ENCODE measurements at places on chromosomes 16 and 17. TPM values are rescaled to one million over a fixed set of nuclear protein-coding genes. Genes with fewer than 3 reads are reported as not detected.
A peak's percentile ranks its signal among the peaks of the same experiment; 100 is the strongest.

GRCh38 chr17:82942166-82943130, 102.6 kb upstream of the ZNF750 start:
- peaks cover 97% of the 10 kb centered on the region for H3K36me3 ChIP-seq
- no peak overlapping the region for H3K4me3 ChIP-seq
- no peaks in the 10 kb centered on the region for H3K4me1 ChIP-seq
- H3K27ac ChIP-seq = no peak overlapping the region

- no peaks in the 10 kb centered on the region for H3K36me3 ChIP-seq
- no peak overlapping the region for H3K4me3 ChIP-seq
- H3K27me3 ChIP-seq = no peaks in the 10 kb centered on the region
- no peak overlapping the region for H3K27ac ChIP-seq
- H3K4me1 ChIP-seq = no peaks in the 10 kb centered on the region
Observed at GRCh38 chr16:64478252-64478906, 643.5 kb downstream of the CDH11 start.

GRCh38 chr16:29765167-29766032, 12.7 kb upstream of the ZG16 start:
- H3K27ac ChIP-seq = no peak overlapping the region
- H3K27me3 ChIP-seq = no peaks in the 10 kb centered on the region
- H3K4me3 ChIP-seq = no peak overlapping the region
- H3K36me3 ChIP-seq = no peaks in the 10 kb centered on the region

DNA sequence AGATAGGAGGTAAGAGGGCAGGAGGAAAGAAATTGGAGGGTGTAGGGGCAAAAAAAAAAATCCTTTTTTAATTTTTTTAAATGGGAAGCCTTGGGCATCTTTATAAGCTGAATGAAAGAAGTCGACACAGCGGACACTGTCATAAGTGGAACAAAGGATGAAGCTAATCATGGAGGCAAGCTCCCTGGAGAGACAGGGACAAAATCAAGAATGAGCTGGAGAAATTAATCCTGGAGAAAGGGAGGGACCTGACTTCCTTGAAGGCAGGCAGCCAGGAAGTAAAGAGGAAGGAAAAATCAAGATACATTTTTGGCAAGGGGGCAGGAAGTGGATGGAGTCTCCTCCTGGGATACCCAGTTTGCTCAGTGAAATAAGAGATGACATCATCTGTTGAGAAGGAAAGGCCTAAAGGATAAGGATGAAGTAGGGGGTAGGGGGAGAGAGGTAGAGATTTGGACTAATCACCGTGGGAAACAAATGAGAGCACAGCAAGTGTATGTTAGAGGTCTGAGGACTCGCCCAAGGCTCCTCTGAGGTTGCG, 179.3 kb downstream of the SLC39A11 start:
- H3K4me1 ChIP-seq = no peaks in the 10 kb centered on the region
- no peak for DNase-seq
- no peak overlapping the region for H3K27ac ChIP-seq
- no peak overlapping the region for H3K4me3 ChIP-seq
- H3K27me3 ChIP-seq = no peaks in the 10 kb centered on the region
- H3K36me3 ChIP-seq = peaks cover 62% of the 10 kb centered on the region

DNA sequence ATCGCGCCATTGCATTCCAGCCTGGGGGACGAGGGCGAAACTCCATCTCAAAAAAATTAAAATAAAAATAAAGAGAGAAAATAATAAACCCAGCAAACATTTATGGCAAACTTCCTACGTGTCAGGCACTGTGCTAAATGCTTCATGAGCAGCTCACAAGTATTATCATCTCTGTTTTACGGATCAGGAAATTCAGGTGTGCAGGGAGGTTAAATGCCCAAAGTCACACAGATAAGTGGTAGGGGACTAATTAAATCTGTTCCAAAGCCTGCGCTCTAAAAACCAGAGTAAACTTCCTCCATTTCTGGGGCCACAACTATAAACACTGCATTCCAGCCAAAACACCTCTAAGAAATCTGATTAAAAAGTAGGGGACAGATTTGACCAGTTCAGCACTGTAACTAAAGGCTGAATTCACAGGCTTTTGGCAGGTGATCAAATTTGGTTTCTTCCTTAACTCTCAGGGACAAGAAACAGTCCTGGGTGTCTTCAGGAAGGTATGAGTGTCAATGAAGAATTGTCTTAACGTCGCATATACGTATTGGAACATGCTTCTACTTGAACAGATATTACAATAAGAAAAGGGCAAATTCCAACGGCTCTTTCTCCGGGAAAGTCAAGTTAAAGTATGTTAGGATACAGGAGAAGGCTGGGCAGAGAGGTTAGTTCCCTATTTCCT, 996 bp downstream of the STRADA start:
- H3K4me1 ChIP-seq = peaks cover 19% of the 10 kb centered on the region
- DNase-seq = no peak
- H3K27me3 ChIP-seq = no peaks in the 10 kb centered on the region
- peak overlapping the region; percentile 87 for H3K27ac ChIP-seq

DNA sequence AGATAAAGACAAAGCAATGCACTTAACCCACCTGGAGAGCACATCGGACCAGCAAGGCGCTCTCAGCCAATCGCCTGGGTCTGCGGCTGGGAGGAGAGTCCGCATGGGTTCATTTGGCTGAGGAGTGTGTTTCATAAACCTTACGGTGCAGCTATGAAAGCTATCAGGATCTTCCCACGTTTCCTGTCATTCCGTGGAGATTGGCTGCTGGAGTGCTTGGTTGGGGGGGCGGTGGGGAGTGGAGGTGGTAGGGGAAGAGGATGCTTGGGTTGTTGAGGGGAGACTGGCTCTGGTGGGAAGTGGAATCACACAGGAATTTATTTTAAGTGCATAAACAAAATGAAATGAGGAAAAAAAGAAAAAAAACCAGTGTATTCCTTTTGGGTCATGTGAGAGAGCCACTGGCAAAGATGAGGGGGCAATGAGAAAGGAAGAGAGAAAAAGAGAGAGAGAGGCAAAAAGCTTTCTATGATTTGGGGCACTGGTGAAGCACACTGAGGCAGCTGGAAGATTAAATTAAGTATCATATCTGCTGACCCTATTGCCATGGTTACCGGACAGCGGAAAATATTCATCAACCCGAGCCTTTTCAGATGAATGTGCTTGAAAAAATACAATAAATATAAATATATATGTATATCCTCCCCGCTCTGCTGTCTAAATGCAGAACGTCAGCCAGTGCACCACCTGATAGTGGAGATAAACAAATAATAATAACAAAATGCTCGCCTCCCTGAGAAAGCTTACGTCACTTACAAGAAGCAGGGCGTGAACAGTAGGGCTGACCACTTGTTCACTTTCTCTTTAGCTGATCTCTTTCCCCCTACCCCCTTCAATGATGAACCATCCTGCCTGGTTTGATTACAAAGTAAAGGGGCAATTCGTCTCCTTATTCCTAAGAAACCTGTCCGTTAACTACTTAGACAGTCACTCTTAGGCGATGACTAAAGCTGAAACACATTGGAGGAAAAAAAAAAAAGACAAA, 457.0 kb upstream of the ZFHX3 start:
- no peaks in the 10 kb centered on the region for H3K36me3 ChIP-seq
- no peak overlapping the region for H3K4me3 ChIP-seq
- H3K4me1 ChIP-seq = no peaks in the 10 kb centered on the region
- no peak for DNase-seq
- no peak overlapping the region for H3K27ac ChIP-seq

GRCh38 chr16:2825906-2826305, 4.2 kb upstream of the ZG16B start:
- no peaks in the 10 kb centered on the region for H3K36me3 ChIP-seq
- no peak overlapping the region for H3K27ac ChIP-seq
- DNase-seq = no peak
- no peaks in the 10 kb centered on the region for H3K27me3 ChIP-seq
- H3K4me1 ChIP-seq = peaks cover 18% of the 10 kb centered on the region

GRCh38 chr17:34252444-34253138, 2.5 kb upstream of the CCL2 start:
- H3K4me1 ChIP-seq = peaks cover 68% of the 10 kb centered on the region
- peak overlapping the region; percentile 1 for H3K27ac ChIP-seq
- H3K36me3 ChIP-seq = no peaks in the 10 kb centered on the region
- peak; percentile 54 for DNase-seq

DNA sequence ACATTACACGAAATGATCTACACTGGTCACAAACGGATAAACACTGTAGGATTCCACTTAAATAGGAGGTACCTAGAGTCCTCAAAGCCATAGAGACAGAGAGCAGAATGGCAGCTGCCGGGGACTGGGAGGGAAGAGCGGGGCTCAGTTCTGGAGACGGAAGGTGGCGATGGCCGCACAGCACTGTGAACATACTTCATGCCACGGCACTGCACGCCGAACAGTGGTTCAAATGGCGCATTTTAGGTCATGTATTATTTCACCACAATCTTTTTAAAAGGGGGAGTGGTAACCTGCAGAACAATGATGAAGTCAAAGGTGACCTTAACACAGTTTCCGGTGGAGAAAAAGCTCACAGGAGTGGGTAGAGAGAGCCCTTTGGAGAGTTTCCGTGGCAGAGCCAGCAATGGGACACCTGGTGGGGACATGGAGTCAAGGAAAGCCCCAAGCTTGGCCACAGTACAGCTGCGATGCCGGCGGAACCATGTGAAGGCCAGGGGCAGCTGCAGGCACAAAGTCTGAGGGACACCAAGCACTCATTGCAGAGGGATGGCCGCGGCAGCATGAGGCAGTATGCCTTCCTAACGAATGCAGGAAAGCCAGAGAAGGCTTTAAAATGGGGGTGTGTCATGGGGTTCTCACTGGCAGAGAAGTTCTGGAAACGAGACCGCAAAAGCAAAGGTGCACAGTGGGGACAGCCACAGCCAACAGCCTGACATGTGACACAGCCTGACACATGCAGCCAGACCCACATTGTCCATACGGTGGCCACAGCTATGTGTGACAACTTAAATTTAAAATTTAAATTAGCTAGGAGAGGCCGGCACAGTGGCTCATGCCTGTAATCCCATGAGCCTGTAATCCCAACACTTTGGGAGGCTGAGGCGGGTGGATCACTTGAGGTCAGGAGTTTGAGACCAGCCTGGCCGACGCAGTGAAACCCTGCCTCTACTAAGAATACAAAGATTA, 7.3 kb downstream of the FLCN start:
- no peaks in the 10 kb centered on the region for H3K4me1 ChIP-seq
- no peak overlapping the region for H3K4me3 ChIP-seq
- no peak overlapping the region for H3K27ac ChIP-seq
- peaks cover 84% of the 10 kb centered on the region for H3K36me3 ChIP-seq

DNA sequence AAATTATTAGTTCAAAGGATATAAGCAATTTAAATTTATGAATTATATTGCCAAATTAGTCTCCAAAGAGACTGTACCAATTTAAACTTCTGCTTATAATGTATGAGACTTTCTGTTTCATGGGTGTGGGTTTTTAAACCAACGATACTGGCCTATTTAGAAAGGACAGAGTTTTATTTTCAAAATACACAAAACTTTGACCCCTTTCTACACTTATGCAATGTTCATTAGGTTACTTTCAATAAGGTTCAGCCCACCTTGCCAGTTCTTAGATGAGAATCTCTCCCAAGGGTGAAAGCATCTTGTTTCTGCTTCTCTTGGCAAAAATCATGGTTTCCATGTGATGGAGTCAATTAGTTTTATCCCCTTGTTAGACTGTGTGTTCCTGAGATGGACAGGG, 84.7 kb downstream of the MYO1D start:
- no peaks in the 10 kb centered on the region for H3K36me3 ChIP-seq
- H3K4me3 ChIP-seq = no peak overlapping the region
- no peak overlapping the region for H3K27ac ChIP-seq
- no peaks in the 10 kb centered on the region for H3K4me1 ChIP-seq
- no peak for DNase-seq

GRCh38 chr16:4517812-4518680, 20.5 kb downstream of the CDIP1 start:
- H3K4me1 ChIP-seq = peaks cover 65% of the 10 kb centered on the region
- H3K27ac ChIP-seq = no peak overlapping the region
- no peak overlapping the region for H3K4me3 ChIP-seq
- H3K27me3 ChIP-seq = no peaks in the 10 kb centered on the region

DNA sequence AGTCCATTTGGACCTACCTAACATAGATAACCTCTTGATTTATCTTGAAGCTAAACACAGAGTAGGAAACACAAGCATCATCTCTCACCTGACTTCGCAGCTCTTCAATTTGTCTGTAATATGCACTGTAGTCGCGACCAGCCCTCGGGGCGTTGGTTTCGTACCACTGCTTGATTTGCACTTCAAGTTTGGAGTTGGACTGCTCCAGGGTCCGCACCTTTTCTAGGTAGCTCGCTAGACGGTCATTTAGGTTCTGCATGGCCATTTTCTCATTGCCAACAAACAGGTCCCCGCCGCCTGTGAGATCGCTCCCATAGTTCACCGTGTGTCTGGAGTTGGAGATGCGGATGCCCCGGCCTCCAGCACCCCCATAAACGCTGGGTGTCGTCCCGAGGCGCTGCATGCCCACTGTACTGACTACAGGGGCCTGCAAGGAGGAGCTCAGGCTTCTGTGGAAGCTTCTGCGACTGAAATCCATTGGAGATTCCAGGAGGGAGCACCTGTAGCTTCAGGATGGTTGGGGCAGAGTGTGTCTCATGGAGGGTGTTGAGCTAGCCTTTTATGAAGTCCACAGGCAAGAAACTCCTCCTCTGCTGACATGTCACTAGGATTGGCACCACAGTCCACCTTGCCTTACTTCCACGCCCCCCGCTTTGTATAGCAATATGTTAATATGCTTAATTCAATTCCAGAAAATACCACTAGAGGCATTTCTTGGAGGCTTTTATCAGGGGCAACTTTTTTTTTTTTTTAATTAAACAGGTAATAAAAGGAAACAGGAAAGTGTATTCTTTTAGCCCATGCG, at the start of gene KRT20:
Gene KRT20 (minus strand): TSS at position 535 of the 805 bp plus-strand sequence. CDS start 57 bp downstream, at position 478.
- no peaks in the 10 kb centered on the region for H3K36me3 ChIP-seq
- H3K27me3 ChIP-seq = peaks cover 11% of the 10 kb centered on the region
- DNase-seq = no peak
- no peaks in the 10 kb centered on the region for H3K4me1 ChIP-seq
- H3K4me3 ChIP-seq = no peak within 1 kb of the TSS
- H3K27ac ChIP-seq = no peak within 1 kb of the TSS

The HELZ gene
- polyA plus RNA-seq = 24.8 TPM

The MNT gene
- polyA plus RNA-seq = 1.3 TPM

The CTRL gene
- 0.69 TPM for polyA plus RNA-seq

The C16orf96 gene
- 0.13 TPM for polyA plus RNA-seq

The TM4SF5 gene
- not detected for polyA plus RNA-seq

Measured in CD14-positive monocyte (primary cell).